ENCODE measurements at places on chromosomes 2 and 18.

DNA sequence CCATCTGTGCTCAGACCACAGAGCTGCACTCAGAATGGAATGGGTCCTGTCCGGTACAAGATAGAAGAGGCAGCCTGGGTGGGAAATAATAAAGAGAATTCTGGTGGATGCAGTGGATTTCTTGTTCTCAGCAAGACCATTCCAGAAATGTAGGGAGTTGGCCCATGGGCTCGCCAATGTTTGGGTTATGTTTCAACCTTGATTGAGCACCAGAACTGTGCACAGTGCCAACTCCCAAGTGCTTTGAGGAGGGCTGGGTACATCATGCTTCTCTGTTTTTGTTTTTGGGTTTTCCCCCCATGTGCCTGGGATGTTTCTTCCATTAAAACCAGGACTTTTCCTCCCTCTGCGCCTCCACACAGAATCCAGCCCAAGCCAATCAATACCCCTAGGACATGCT is 304.1 kb downstream of the TNS1 start:
- DNase-seq = no peak

GRCh38 chr2:176085120-176085788 is 1.5 kb upstream of the EVX2 start:
- no peak for DNase-seq

GRCh38 chr2:128797533-128797932 is 478.9 kb upstream of the HS6ST1 start:
- DNase-seq = no peak

DNA sequence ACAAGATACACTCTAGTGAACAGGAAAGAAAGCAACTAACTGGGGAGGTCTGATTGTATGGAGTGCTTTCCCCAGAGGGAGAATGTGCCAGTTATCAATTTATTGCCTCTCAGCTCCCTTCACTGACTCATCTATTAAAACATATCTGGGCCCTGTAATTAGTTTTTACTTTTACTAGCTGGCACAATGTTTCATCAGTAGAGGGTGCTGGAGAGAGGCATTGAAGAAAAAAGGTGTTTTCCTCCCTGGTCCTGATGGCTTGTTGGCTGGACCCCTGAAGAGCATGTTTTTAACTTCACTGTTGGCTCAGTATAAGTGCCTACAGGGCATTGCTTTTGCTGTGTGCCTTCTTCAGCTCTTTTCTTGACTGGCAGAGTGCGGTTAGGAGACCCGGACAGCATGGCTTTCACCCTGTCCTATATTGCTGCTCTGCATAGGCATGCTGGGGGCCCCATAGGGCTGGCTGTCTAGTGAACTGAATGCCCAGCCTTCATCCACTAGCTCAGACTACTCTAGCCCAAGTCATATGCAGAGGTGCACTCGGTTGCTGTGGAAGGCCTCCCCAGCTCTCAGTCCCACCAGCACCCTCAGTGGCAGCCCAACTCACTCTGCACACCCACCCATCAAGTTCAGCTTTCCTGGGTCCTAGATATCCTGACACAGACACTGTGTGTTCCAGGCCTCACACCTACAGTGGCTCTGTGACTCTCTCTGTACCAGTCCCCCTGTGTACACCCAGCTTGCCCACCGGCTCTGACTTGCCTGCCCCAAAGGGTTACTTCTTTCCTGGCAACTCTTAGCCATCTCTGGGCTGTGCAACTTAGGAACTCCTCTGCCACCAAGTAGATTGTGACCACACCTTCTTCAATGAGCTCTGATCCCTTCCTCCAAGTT is 62.3 kb upstream of the ACYP2 start:
- DNase-seq = peak; percentile 54

DNA sequence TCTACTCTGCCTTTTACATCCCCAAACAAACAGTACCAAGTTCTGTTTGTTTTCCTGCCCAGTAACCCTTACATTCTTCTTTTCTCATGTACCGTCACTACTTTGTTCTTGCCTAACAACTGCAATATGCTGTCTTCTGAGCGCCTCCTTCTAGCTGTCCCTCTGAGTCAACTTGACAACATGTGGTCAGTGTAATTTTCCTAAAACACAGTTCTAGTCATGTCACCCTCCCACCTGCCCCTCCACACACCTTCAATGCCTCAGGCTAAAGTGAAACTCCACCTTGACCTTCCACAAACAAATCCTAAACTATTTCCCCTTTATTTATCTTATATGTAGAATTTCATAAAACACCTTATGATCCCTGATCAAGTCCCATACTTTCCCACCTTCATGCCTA is 124.6 kb upstream of the CD302 start:
- DNase-seq = no peak

- peak; percentile 45 for DNase-seq
These were observed 86.2 kb upstream of the HAAO start for GRCh38 chr2:42878581-42878980.

- peak; percentile 87 for DNase-seq
These were observed 27.7 kb downstream of the KLHL29 start for GRCh38 chr2:23412556-23413155.

- no peak for DNase-seq
These were observed 1201.0 kb downstream of the LRP1B start for GRCh38 chr2:140929849-140930248.

GRCh38 chr18:77700051-77700450 is 450.4 kb downstream of the GALR1 start:
- DNase-seq = no peak

GRCh38 chr2:127046579-127046978 is 60.4 kb downstream of the BIN1 start:
- DNase-seq = no peak

- DNase-seq = peak; percentile 52
These were observed 568 bp downstream of the RAB31 start for GRCh38 chr18:9708434-9709303.

GRCh38 chr18:62576845-62577512 is 54.2 kb downstream of the ZCCHC2 start:
- no peak for DNase-seq

- DNase-seq = peak; percentile 52
These were observed 856 bp downstream of the TIA1 start for GRCh38 chr2:70247364-70248180.

Measured in ELR (cell line).